ENCODE measurements at places on chromosomes 11 and 22. TPM values are rescaled to one million over a fixed set of nuclear protein-coding genes. Genes with fewer than 3 reads are reported as not detected.

ABCC8 gene
- total RNA-seq: 69.6 TPM

- H3K27ac ChIP-seq: peak overlapping the region; percentile 28
- no peaks in the 10 kb centered on the region for H3K36me3 ChIP-seq
- H3K4me3 ChIP-seq: no peak overlapping the region
Observed at GRCh38 chr11:128621601-128622501, 34.5 kb upstream of the ETS1 start.

DNA sequence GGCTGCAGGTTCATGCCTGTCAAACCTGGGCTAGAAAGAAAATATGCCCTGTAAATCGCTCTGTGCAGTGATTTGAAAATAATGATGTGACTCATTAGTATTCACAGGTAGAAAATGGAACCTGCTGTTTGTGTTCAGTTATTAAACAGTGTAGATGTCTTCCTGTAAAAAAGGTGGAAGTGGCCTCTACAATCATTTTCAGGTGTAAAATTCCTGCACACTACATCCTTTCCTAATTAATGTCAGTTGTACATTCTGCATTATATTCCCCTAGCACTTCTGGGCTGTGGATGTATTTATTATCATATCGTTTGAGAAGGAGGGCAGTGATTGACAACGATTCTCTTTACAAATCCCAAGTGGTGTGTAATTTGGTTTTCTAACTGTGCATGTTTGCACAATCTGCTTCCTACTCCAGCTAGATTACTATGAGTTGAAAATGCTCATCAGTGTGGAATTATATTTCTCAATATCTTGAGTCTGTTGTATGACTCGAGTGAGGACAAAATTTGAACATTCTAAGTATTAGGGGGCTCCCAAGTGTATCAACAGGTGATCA, 454.0 kb upstream of the DDI1 start:
- no peaks in the 10 kb centered on the region for H3K36me3 ChIP-seq
- no peak overlapping the region for H3K27ac ChIP-seq
- no peaks in the 10 kb centered on the region for H3K4me1 ChIP-seq
- H3K27me3 ChIP-seq: no peaks in the 10 kb centered on the region
- DNase-seq: no peak

DNA sequence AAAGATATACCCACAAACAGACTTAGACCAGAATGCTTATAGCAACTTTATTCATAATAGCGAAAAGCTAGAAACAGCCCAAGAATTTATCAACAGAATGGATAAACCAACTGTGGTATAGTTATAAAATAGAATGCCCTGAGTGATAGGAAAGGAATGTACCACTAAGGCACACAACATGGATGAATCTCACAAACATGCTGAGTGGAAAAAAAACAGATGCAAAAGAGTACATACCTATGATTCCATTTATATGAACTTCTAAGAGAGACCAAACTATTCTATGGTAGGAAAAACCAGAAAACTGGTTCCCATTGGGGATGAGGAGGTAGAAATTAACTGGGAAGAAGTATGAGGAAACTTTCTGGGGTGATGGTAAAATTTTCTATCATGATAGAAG, 40.4 kb upstream of the GRIK4 start:
- DNase-seq: no peak
- H3K27ac ChIP-seq: no peak overlapping the region
- H3K4me3 ChIP-seq: no peak overlapping the region
- no peaks in the 10 kb centered on the region for H3K27me3 ChIP-seq

DNA sequence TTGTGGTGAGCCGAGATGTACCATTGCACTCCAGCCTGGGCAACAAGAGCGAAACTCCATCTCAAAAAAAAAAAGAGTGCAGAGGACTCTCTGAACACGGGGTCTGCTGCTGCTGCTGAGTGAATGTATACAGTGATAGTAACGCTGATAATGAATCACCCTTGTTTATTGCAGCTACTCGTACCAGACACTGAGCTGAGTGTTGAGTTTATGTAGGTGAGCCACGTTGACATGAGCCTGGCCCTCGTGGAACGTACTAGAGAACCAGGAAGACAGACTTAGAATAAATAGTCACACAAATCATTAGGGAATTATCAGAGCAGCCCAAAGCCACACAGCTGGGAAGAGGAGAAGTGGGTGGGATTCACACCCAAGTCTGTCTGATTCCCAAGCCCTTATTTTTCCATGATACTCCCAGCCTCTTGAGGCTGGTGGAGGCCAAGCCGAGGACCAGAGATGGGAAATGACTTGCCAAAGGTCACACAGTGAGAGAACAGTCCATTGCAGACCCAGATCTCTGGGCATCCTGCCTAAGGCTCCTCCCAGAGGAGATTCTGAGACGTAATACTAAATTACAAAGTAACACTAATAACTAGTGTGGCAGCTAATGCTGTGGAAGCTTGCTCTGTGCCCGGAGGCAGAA, 34.8 kb downstream of the MB start:
- H3K36me3 ChIP-seq: no peaks in the 10 kb centered on the region
- no peak overlapping the region for H3K27ac ChIP-seq
- no peak overlapping the region for H3K4me3 ChIP-seq
- DNase-seq: no peak
- H3K4me1 ChIP-seq: peaks cover 8% of the 10 kb centered on the region
